ENCODE measurements at places on chromosomes 16 and 17.

GRCh38 chr16:13621639-13622038, 298.3 kb upstream of the ERCC4 start:
- DNase-seq: no peak

DNA sequence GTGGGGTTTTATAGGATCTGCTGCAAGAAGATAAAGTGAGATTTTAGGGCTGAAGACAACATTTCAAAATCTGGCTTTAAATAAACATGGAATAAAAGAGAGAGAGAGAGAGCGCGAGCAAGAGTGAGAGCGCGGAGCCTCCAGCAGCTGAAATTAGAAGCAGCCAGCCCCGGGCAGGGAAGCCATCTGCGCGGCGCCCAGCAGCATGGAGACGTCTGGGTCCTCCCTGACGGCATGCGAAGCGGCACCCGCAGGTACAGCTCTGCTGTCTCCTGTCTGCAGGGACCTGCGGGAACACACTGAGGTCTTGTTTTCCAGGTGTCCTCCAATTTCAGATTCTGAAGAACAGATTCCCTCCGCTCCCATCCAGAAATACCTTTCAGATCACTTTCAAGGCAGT, 7.9 kb upstream of the BAIAP2 start:
- DNase-seq: no peak

GRCh38 chr16:714558-715476, at the start of gene METRN:
TSS of gene METRN (plus strand) at chr16:715118. CDS start at chr16:715290, 172 bp downstream.
- DNase-seq: no peak

GRCh38 chr16:30357085-30357714, 2.1 kb upstream of the CD2BP2 start:
- DNase-seq: no peak

DNA sequence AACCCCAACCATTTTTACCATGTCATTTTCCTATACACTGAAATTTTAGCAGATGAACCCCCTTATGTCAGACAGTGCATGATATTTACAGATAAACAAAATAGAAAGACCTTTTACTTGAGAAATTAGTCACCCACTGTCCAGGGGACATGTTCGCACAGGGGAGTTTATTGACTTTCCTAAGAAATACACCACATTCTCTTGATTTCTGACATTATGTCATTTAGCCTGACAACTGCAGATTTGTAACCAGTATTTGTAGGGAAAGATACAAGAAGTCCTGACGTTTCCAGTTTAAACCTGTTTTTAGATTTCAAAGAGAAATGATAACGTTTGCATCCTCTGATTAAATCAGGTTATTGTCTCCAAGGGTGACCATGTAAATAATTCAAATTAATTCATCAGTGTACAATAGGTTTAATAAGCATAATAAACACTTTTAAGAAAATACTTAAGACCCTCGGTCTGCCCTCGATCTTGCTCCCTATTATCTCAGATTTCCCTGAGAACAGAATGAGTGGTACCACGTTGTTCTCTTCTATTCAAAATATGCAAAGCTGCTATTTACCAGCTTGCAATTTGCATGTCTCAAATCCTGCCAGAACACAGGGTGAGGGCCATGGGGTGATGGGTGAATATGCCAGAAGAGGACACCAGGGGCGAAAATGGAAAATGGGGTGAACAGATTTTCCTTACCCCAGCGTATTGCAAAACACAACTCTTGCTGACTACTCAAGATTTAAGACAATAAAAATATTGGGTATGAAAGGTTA, 2.1 kb upstream of the LYRM9 start:
- no peak for DNase-seq

- DNase-seq: no peak
Measured at GRCh38 chr17:80385046-80385445, 29.9 kb upstream of the ENDOV start.

DNA sequence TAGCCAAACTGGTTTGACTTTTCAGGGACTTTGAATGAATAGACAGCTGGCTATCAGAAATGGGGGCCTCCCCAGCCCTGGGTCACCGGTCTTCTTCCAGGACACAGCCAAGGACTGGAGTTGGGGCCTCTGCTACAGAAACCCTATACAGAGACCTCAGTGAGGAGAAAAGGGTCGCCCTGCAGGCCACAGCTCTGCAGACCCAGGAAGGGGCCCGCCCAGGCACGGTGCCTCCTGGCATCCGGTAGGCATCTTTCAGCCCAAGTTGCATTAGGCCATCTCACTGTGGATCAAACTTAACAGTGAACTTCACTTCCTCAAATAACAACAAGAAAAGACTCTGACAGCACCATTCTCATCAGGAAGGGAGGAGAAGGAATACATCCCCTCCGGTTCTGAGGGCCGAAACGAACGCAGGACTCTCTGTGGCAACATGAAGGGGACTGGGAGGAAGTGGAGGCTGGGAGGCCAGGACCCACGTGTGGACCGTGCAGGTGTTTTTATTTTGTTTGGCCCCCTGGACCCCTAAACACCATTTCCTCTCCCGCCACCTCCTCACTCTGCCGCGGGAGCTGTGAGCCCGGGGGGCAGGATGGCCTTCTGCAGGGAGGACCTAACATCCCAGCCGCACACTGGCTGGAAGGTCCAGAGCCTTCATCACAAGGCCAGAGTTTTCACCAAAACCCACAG, 7.2 kb downstream of the SLC38A10 start:
- no peak for DNase-seq

- DNase-seq: no peak
Measured at GRCh38 chr17:39804839-39805238, 59.3 kb downstream of the IKZF3 start.

DNA sequence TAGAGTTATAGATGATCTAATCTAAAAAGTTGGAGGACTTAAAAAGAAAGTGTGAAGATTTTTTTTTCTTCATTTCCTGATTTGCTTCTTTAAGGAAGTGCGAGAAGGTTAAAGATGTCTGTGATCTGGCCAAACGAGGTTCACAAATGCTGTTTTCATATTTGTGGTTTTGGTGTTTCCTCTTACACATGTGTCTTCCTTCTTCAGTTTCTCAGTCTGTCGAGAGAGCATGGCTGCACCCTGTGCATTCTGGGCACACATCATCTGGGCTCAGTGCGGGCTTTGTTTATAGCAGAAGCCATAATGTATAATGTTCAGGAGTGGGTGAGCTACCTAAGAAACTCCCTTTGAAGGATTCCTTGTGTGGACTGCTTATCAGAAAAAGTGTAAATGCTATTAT, 260.4 kb upstream of the TBX2 start:
- no peak for DNase-seq

DNA sequence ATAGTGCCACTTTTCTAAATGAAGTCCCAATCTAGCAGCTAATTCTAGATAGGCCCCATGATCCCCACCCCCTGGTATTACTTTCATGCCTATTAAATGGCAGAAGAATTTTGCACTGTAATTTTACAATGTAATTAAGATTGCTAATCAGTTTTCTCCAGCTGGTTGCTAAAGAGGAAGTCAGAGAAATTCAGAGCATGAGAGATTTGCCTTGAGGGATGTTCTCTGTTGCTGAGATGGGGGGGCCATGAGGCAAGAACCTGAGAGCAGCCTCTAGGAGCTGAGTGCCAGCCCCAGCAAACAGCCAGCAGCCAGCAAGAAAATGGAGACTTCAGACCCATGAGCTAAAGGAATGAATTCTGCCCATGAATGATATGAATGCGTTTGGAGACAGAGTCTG, 38.9 kb downstream of the SHCBP1 start:
- no peak for DNase-seq

GRCh38 chr17:58722696-58723095, 30.3 kb downstream of the RAD51C start:
- no peak for DNase-seq

DNA sequence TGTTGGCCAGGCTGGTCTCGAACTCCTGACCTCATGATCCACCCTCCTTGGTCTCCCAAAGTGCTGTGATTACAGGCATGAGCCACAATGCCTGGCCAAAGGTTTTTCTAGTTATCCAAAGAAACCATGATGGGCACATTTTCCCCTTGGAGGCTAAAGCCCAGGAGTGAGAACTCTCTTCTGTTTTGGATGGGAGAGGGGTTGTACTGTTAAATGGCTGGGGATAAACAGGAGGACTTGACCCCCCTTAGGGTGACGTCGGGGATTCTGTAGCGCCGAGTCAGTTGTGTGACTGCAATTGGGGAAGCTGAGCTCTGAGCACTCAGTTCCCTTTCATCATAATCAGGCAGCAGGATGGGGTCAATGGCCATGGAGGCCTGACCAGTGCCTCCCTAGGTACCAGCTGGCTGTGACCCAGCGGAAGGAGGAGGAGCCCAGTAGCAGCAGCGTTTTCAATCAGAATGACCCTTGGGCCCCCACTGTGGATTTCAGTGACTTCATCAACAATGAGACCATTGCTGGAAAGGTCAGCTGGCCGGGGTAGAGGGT, 4.1 kb downstream of the AOC3 start:
- no peak for DNase-seq

DNA sequence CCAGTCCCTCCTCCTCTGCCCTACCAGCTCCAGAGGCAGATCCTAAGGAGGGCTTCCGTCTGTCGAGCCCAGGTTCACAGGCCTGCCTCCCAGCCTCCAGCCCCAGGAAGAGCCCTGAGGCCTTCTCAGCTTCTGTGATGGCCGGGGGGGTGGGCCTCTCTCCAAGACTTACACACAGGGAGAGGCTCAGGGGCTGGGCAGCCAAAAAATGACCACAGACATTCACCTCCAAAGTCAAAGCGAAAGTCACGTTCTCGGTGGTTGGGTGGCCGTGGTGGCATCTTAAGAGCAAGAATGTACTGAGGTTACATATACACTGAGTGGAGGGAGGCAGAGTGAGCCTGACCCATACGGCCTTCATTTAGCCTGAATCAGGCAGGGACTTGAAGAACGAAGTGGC, 119.1 kb downstream of the CCDC182 start:
- DNase-seq: no peak

- no peak for DNase-seq
Measured at GRCh38 chr17:31321481-31321880, at the start of gene EVI2A. TSS of gene EVI2A (minus strand) at chr17:31321622. CDS start at chr17:31319013, 2,609 bp downstream.

DNA sequence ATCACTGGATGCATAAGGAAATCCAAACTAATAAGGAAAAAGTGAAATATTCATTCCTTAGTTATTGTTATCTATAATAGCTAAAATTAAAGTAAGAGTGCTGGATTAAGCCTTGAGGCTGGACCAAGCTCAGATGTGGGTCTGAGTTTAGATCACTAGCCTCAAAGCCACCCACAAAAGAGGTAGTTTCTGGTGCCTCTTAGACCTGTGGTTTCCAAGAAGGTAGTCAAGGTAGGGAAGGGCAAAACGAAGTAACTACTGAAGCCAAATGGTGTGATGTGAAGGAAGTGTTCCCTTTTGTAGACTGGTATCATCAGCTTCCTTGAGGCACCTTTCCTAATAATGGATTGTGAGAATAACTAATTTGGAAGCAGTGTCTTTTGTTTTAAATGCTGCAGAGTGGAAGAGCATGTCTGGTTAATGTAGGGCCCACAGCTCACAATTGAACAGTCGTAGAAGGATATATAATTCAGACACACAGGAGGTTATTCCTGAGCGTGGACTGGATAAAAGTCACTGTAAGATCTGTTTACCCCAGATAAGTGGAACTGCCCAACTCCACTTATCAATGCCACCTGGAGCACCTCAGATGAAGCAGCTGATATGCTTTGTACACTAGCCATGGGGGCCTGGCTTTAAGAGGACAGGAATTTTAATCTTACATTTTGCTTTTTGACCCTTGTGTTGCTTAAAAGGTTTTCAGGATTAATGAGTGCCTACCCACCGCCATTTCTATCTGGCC, 31.7 kb upstream of the LCMT1 start:
- DNase-seq: no peak

- no peak for DNase-seq
Measured at GRCh38 chr17:36728030-36728991, 126.9 kb downstream of the MRM1 start.

DNA sequence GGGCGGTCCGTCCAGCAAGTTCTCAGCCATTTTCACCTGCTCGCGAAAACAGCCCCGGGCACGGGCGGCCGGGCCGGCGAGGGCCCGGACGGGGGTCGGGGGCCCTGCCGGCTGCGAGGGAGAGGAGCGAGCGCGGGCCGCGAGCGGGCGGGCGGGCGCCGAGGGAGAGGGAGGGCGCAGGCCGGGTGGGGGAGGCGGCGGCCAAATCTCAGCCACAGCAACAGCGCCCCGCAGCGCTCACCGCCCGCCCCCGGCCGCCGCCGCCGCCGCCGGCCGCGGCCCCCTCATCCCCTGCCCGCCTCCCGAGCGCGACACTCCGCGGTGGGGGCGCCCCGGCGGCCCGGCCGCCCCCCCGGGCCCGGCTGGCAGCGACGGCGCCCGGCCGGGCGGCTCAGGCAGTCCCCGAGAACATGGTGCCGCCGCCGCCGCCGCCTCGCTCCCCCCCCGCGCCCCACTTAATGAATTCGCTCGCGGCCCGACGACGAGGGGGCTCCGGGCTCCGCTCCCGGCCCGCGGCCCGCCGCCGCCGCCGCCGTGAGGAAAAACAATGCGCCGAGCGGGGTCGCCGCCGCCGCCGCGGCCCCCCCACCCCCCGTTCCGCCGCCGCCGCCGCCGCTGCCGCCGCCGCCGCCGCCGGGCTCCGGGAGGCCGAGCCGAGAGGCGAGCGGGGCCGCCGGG, 487 bp downstream of the CREBBP start:
- no peak for DNase-seq

DNA sequence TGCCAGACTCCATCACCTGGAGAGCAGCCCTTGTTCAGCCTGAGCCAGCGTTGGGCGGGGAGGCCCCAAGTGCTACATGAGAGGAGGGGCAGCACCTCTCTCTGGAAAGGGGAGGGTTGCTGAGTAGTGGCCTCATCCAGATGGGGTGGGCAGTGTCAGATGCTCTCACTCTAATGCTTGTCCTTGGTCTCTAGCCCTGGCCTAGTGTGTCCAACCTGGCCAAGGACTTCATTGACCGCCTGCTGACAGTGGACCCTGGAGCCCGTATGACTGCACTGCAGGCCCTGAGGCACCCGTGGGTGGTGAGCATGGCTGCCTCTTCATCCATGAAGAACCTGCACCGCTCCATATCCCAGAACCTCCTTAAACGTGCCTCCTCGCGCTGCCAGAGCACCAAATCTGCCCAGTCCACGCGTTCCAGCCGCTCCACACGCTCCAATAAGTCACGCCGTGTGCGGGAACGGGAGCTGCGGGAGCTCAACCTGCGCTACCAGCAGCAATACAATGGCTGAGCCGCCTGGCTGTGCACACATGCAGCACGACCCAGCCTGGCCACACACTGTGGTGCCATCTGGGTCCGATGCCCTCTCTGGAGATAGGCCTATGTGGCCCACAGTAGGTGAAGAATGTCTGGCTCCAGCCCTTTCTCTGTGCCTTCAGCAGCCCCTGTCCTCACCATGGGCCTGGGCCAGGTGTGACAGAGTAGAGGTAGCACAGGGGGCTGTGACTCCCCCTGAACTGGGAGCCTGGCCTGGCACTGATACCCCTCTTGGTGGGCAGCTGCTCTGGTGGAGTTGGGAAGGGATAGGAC, 4.3 kb downstream of the CTRL start:
- DNase-seq: no peak

- no peak for DNase-seq
Measured at GRCh38 chr16:23694644-23695373, 16.1 kb downstream of the PLK1 start.

GRCh38 chr16:85554889-85555718, 58.0 kb upstream of the GSE1 start:
- no peak for DNase-seq

- DNase-seq: no peak
Measured at GRCh38 chr17:83068641-83069570, 10.5 kb upstream of the METRNL start.
